NCI-H1048 (cell line): ENCODE measurements at places on chromosomes 5 and 9.

- no peak for DNase-seq
Measured at GRCh38 chr5:134248256-134248655, 22.4 kb upstream of the PPP2CA start.

- no peak for DNase-seq
Measured at GRCh38 chr5:153372425-153373129, 117.9 kb upstream of the GRIA1 start.

GRCh38 chr5:8058616-8059190 is 189.8 kb downstream of the MTRR start:
- no peak for DNase-seq

DNA sequence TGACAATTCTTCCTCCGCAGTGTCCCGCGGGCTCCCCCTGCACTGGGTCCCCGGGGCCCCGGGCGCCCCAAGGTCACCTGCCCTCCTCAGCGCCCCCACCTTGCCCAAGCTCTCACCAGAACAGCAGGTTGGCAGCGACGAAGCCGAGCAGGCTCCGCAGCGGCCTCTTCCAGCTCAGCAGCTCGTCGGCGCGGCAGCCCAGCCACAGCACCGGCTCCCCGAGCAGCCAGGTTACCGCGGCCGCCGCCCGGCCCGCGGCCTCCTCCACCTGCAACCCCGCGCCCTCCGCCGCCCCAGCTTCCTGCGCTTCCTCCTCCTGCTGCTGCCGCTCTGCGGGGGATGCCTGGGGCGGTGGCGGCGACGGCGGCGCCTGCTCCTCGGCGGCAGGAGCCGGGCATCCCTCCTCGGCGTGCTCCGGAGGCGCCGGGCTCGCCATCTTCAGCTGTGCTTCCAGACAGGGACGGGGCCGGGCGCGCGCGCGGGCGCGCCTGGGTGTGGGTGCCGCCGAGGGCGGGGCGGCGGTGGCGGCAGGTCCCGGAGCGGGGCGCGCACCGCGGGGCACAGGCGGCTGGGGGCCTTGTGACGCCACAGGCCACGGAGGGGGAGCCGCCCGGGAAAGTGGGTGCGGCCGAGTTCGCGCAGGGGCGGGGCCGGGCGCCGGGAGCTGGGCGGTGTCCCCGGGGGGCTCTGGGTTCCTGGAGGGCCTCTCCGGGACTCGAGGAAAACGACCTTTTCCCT is at the start of gene RETREG1:
Gene RETREG1 (minus strand): TSS at position 462 of the 738 bp plus-strand sequence. CDS start 26 bp downstream, at position 436.
- peak; percentile 74 for DNase-seq

- DNase-seq, result no peak
Measured at GRCh38 chr5:134651531-134651930, 2.9 kb downstream of the SEC24A start.

DNA sequence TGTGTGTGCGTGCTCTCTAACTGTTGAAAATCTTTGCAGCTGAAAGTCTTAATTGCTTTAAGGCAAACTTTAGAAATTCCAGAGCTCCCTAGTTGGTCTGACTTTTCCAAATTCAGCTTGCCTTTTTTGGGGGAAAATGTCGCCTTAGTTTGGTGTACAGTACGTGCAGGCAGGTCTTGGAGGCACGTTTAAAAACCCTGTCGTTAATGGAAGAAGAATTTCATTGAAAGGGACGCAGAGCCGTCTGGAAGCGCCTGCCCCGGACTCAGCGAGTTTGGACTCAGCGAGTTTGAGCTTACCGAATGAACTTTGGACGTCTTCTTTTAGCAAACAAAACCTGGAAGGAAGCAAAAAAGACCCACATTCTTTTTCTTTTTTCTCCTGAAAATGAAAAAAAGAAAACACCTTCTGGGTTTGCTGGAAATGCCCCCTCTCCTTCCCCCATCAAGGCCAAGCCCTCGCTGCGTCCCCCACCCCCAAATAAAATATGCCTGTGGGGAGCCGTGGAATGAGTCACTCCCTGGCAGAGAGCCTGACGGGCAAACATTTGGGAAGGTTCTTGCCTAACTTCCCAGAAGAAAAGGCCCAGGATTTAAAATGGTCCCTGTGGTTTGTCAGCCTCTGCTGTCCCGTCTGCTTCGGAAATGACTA is 1.5 kb downstream of the NEK6 start:
- DNase-seq, result no peak

- DNase-seq, result no peak
Measured at GRCh38 chr5:131488463-131488862, 146.6 kb downstream of the RAPGEF6 start.

- no peak for DNase-seq
Measured at GRCh38 chr5:176846335-176847140, 36.2 kb downstream of the UNC5A start.

GRCh38 chr9:134895097-134895496 is 14.5 kb downstream of the FCN2 start:
- DNase-seq, result no peak

DNA sequence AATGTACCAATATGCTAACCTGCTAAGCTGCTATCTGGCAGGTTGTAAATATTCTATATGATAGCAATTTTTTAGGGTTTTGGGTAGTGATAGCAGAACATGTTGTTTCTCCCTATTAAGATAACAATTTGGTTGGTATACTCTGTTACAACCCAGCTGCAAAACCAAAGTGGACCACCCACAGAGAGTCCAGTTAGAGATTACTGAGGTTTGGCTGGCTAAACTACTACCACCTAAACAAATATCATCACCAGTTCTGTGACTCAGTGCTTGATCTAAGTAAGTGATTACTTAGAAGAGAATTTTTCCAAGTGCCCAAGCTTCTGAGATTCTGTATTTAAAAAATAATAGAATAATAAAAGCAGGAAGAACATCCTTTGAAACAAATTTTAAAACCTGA is 72.3 kb downstream of the XRCC4 start:
- no peak for DNase-seq
